ENCODE measurements at places on chromosomes 13 and 19. TPM values are rescaled to one million over a fixed set of nuclear protein-coding genes. Genes with fewer than 3 reads are reported as not detected.

The BRME1 gene
- polyA plus RNA-seq, result 1.8 TPM

The SIGLEC11 gene
- polyA plus RNA-seq, result not detected

DNA sequence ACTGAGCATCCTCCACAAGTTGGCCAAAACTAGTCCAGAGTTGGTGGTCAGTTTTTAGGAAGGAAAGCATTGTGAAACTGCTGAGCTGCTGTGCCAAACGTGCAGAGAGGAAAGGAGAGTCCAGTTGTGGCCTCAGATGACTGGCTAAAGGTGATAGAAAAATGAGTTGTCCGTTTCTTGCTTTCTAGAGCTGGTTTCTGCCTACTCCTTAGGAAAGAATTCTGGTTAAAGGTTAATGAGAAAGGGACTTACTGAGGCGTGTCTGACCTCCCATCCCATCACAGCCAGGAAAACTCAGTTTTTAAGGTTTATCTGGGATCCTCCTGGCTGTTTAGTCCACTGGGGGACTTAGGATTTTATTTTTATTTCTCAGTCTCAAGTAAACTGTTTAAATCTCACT, 1186.3 kb downstream of the UQCRFS1 start:
- no peak overlapping the region for H3K4me3 ChIP-seq
- H3K4me1 ChIP-seq, result no peaks in the 10 kb centered on the region
- no peak overlapping the region for H3K27ac ChIP-seq
- no peaks in the 10 kb centered on the region for H3K27me3 ChIP-seq
- no peak for DNase-seq

GRCh38 chr13:70856711-70857110, 748.5 kb upstream of the KLHL1 start:
- H3K27ac ChIP-seq, result peak overlapping the region; percentile 55
- DNase-seq, result no peak
- H3K4me3 ChIP-seq, result no peak overlapping the region
- H3K36me3 ChIP-seq, result no peaks in the 10 kb centered on the region

GRCh38 chr19:7267792-7268704, 26.2 kb downstream of the INSR start:
- no peak for DNase-seq
- H3K27me3 ChIP-seq, result no peaks in the 10 kb centered on the region
- no peaks in the 10 kb centered on the region for H3K4me1 ChIP-seq

DNA sequence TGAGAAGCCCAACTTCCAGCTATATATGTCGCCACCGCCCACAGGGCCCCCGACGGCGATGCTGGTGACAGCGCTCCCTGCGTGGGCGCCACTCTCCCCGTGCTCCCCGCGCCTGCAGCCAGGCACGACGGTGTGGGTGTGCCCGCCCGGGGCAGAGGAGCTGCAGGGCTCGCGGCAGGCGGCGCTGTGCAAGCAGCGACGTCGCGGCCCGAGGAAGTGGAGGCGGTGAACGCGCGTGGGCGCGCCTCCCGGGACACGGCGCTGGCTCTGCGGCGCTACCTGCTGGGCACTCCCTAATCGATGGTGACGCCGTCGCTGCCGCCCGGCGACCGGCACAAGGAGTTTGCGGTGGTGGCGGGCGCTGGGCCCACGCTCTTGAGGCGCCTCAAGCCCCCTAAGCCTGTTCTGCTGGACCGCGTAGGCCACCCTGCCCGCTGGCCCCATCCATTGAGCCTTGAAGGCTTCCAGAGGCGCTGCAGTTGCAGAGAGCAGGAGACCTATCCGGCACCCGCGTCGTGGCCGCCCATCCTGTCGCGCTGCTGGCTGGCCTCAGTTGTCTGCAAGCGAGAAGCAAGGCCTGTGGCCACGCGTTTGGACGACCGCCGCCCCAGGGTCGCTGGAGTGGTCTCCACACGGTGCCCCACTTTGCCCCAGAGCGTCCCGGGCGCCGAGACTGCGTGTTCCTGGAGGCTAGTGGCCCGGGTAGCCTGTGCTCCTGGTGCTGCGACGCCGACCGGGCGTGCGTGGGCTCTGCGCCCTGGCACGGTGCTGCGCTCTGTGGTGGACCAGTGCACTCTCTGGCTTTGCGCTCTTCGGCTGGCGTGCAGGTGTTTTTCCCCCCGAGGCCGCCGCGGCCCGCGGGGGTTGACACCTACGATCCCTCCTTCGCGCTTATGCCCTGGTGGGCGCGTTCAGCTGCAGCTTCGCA, 23.1 kb downstream of the LRFN3 start:
- no peaks in the 10 kb centered on the region for H3K4me1 ChIP-seq
- DNase-seq, result peak; percentile 63
- H3K27me3 ChIP-seq, result peaks cover 36% of the 10 kb centered on the region

- H3K27ac ChIP-seq, result no peak overlapping the region
- no peak overlapping the region for H3K4me3 ChIP-seq
- H3K36me3 ChIP-seq, result peaks cover 10% of the 10 kb centered on the region
- peaks cover 5% of the 10 kb centered on the region for H3K4me1 ChIP-seq
- no peaks in the 10 kb centered on the region for H3K27me3 ChIP-seq
These were observed 4.3 kb downstream of the NFKBID start for GRCh38 chr19:35895911-35896642.

DNA sequence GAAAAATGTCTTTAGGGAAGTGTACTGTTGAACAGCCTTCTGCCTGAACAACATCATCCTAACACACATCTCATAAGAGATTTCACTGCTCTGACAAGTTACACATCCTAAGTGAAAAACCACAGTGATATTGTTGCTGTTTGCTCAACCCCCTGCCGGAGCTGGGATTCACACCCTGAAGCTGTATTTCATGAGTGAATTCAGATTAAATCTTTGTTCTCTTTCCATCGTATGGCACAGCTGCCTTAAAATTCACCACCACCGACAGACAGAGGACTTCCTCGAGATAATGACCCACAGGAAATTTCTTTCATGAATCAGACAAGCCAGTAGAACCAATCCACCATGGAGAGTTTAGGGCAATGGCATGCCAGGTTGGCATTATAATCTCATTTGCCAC, 280.8 kb downstream of the DCT start:
- no peaks in the 10 kb centered on the region for H3K27me3 ChIP-seq
- H3K4me1 ChIP-seq, result peaks cover 20% of the 10 kb centered on the region
- no peak overlapping the region for H3K4me3 ChIP-seq

All from SK-N-SH (cell line).